ENCODE measurements at places on chromosomes 6 and 20.
A peak's percentile ranks its signal among the peaks of the same experiment; 100 is the strongest.

- H3K27me3 ChIP-seq, result no peaks in the 10 kb centered on the region
- H3K4me1 ChIP-seq, result no peaks in the 10 kb centered on the region
- no peak overlapping the region for H3K27ac ChIP-seq
- no peaks in the 10 kb centered on the region for H3K36me3 ChIP-seq
- DNase-seq, result no peak
Observed at GRCh38 chr6:92667843-92668242, 751.5 kb downstream of the EPHA7 start.

DNA sequence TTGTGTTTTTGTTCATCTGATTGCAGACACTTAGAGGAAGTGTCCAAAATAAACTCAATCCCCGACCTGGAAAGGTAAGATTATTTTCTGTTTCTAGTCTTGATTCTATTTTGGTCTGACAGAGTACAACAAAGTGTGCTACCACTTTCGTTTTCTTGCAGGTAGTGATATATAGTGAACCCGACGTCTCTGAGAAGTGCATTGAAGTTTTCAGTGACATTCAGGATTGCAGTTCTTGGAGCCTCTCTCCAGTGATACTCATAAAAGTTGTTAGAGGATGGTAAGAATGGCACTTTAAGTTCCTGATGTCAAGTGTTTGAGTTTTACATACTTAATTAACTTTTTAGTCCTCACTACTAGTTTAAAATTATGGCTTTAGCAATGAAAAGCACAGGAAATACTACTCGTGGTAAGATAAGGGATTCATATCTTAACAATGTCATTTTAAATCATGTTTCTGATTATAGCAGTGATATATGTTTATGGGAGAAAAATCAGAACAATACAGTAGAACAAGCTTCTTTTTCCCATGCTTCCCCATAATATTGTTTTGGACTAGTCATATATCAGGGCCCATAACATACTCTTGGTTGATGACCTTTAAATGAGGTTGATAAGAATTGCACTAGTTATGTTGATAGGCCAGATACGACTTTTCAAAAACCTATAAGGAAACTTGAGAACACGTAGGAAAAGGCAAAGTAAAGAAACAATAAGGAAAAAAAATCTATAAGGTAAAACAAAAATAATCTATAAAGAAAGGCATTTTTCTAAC is 104.0 kb downstream of the RTN4IP1 start:
- peak overlapping the region; percentile 68 for H3K4me3 ChIP-seq
- H3K36me3 ChIP-seq, result peaks cover 16% of the 10 kb centered on the region

DNA sequence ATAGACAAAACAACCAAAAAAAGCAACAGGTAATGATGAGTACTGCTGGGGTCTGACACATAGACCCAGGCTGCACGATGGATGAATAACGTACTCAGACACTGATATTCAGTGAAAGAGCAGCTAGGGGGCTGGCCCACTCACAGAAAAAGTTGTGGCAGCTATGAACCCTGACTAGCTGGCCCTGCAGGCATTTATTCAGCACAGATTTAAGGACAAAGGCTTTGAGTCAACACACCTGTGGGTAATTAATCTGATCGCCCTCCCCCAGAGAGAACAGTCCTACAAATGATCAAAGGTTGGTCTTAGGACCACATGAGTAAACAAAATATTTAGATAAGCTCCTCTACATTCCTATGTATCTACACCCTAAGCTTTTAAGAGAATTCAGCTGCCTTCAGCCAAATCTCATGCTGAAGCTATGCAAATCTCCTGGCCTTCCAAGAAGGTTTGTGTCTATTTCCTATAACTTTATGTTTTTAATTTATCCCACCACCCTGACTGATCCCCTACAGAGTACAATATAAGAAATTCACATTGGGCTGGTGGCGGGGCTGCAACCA is 81.7 kb upstream of the NXT1 start:
- no peak for DNase-seq
- no peak overlapping the region for H3K27ac ChIP-seq
- no peaks in the 10 kb centered on the region for H3K27me3 ChIP-seq
- H3K4me3 ChIP-seq, result no peak overlapping the region
- no peaks in the 10 kb centered on the region for H3K4me1 ChIP-seq
- no peaks in the 10 kb centered on the region for H3K36me3 ChIP-seq

- no peaks in the 10 kb centered on the region for H3K4me1 ChIP-seq
- H3K4me3 ChIP-seq, result no peak overlapping the region
- no peaks in the 10 kb centered on the region for H3K27me3 ChIP-seq
- H3K36me3 ChIP-seq, result peaks cover 4% of the 10 kb centered on the region
- H3K27ac ChIP-seq, result no peak overlapping the region
Observed at GRCh38 chr6:88730611-88731011, 232.8 kb downstream of the RNGTT start.

DNA sequence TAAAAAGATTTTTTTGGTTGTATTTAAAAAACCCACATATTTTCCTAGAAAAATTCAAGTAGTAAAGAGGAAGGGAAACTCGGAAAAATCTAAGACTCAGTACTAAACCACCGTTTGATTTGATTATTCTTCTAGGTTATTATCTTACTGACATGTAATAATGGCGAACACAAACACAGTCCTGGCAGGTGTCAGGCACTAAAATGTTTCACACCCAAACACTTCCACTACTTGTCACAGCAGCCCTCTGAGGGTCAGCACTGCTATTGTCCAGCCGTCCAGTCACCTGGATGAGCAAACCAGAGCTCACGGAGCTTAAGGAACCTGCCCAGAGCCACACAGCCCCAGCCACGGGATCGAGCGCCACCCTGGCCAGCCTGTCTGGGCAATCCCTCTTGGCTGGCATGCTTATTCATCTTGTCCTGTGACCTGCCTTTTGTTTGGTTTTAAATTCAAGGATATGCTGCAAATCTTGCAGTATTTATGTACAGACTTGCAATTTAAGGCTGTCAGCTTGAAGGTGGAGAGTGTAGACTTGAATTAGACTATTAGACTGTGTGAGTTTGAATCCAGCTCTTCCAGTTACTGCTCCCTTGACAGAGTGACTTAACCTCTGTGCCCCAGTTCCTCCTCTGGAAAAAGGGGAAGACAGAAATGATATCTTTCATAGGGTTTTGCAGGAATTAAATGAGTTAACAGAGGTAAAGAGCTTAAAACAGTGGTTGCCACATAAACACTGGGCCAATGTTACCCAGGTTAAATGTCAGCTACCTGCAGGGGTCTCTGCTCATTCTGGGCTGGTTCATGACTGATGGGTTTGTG is 82.2 kb downstream of the CDYL start:
- H3K27me3 ChIP-seq, result no peaks in the 10 kb centered on the region
- H3K36me3 ChIP-seq, result no peaks in the 10 kb centered on the region

DNA sequence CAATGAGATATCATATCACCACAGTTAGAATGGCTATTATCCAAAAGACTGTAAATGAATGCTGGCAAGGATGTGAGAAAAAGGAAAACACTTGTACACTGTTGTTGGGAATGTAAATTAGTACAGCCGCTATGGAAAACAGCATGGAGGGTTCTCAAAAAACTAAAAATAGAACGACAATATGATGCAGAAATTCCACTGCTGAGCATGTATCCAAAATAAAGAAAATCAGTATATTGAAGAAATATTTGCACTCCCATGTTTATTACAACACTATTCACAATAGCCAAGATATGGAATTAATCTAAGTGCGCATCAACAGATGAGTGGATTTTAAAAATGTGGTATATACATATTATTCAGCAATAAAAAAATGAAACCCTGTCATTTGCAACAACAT is 898.9 kb upstream of the MAN1A1 start:
- no peak for DNase-seq
- no peaks in the 10 kb centered on the region for H3K4me1 ChIP-seq
- H3K36me3 ChIP-seq, result no peaks in the 10 kb centered on the region
- H3K27ac ChIP-seq, result no peak overlapping the region
- H3K4me3 ChIP-seq, result no peak overlapping the region

DNA sequence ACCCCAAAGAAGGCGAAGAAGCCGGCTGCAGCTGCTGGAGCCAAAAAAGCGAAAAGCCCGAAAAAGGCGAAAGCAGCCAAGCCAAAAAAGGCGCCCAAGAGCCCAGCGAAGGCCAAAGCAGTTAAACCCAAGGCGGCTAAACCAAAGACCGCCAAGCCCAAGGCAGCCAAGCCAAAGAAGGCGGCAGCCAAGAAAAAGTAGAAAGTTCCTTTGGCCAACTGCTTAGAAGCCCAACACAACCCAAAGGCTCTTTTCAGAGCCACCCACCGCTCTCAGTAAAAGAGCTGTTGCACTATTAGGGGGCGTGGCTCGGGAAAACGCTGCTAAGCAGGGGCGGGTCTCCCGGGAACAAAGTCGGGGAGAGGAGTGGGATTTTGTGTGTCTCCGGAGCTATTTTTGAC is 69.6 kb downstream of the HFE start:
- peak overlapping the region; percentile 78 for H3K4me3 ChIP-seq
- no peaks in the 10 kb centered on the region for H3K27me3 ChIP-seq
- peak overlapping the region; percentile 82 for H3K27ac ChIP-seq
- no peaks in the 10 kb centered on the region for H3K36me3 ChIP-seq

- DNase-seq, result no peak
- no peaks in the 10 kb centered on the region for H3K4me1 ChIP-seq
- H3K27ac ChIP-seq, result no peak overlapping the region
- no peaks in the 10 kb centered on the region for H3K36me3 ChIP-seq
- H3K4me3 ChIP-seq, result no peak overlapping the region
Observed at GRCh38 chr6:3304500-3305215, 45.9 kb downstream of the PSMG4 start.

GRCh38 chr6:19454001-19454720 is 383.0 kb upstream of the ID4 start:
- no peaks in the 10 kb centered on the region for H3K4me1 ChIP-seq
- no peaks in the 10 kb centered on the region for H3K36me3 ChIP-seq
- H3K27ac ChIP-seq, result no peak overlapping the region

- no peak overlapping the region for H3K27ac ChIP-seq
- H3K4me3 ChIP-seq, result no peak overlapping the region
- no peak for DNase-seq
- H3K36me3 ChIP-seq, result no peaks in the 10 kb centered on the region
Observed at GRCh38 chr20:44129911-44130718, 56.9 kb downstream of the JPH2 start.

All from effector memory CD4-positive, alpha-beta T cell (primary cell).